Peyer's patch (tissue), 4 donors: ENCODE measurements at places on chromosomes 2 and 18. TPM values are rescaled to one million over a fixed set of nuclear protein-coding genes. Genes with fewer than 3 reads are reported as not detected.

DNA sequence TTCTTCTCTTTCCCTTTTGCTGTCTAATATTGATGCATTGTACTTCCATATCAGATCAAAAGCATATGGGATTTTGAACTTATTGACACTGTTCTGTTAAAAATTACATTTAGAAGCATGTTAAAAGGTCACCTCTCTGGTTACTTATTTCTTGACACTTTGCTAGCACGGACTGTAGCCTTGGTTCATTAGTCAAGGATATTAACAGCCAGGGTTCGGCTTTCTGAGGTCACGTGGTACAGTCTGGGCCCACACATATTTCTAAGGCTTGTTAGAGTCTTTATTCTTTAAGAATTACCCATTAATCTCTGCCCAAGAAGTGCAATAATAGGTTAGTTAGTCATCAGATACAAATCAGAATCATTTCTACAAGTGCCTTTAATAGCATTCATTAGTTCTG is 1035.8 kb upstream of the FANCL start:
- no peak overlapping the region for H3K27ac ChIP-seq
- no peak for DNase-seq
- no peaks in the 10 kb centered on the region for H3K4me1 ChIP-seq
- no peaks in the 10 kb centered on the region for H3K36me3 ChIP-seq
- no peaks in the 10 kb centered on the region for H3K27me3 ChIP-seq

DNA sequence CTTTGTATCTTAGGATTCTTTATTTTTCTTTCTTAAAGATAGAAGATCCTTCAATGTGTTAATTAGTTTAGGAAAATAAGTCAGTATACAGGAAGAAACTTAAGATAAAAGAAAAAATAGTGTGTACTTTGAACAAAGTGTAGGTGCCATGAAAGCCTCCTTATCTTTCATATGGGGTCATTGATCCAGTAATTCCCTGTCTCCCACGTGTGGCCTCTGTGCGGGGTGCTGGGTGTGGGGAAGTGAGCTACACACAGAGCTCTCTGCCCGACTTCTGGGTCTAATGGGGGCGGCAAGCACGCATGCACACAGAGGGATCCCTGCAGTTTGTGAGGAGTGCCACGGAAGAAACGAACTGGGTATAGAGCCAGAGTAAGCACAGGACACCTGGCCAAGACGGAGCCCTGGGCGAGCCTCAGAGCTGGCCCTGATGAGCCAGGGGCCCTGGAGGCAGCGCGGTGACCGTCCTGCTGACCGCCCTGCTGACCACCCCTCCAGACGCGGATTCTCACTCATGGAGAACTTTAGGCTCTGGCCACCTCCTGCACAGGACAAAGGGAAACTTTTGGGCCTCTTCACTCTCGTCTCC is 253.5 kb downstream of the ACKR3 start:
- H3K36me3 ChIP-seq: no peaks in the 10 kb centered on the region
- no peak overlapping the region for H3K4me3 ChIP-seq
- DNase-seq: no peak

ABCG8 gene
- total RNA-seq: 3.3 TPM

DNA sequence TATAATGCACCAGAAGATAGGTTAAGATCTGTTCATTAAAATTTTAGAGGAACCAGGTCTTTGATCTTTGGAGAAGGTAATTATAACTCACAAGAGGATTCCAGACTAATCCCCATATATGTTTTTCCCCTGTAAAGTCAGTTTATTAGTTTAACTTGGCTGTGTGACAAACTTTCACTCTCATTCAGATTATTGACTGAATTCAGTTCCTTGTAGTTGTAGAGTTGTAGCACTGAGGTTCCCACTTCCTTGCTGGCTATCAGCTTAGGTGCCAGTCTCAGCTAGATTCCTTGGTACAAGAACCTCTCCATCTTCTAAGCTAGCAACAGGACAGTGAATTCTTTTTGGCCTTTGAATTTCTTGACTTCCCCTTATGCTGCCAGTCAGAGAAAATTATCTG is 19.1 kb downstream of the REG1A start:
- H3K36me3 ChIP-seq: no peaks in the 10 kb centered on the region
- no peak overlapping the region for H3K27ac ChIP-seq
- DNase-seq: no peak
- no peaks in the 10 kb centered on the region for H3K27me3 ChIP-seq
- no peaks in the 10 kb centered on the region for H3K4me1 ChIP-seq
- no peak overlapping the region for H3K4me3 ChIP-seq

- peak; percentile 88 for DNase-seq
- no peaks in the 10 kb centered on the region for H3K27me3 ChIP-seq
- H3K27ac ChIP-seq: peak overlapping the region; percentile 100
- no peaks in the 10 kb centered on the region for H3K36me3 ChIP-seq
These were observed 776 bp upstream of the KLF7 start for GRCh38 chr2:207166349-207167098.

- H3K4me1 ChIP-seq: no peaks in the 10 kb centered on the region
- no peak overlapping the region for H3K4me3 ChIP-seq
- peak overlapping the region; percentile 36 for H3K27ac ChIP-seq
- H3K27me3 ChIP-seq: no peaks in the 10 kb centered on the region
- no peaks in the 10 kb centered on the region for H3K36me3 ChIP-seq
- no peak for DNase-seq
These were observed 27.0 kb downstream of the DNMT3A start for GRCh38 chr2:25314514-25315315.
